M059J (cell line): ENCODE measurements at places on chromosomes 1 and 21.
A peak's percentile ranks its signal among the peaks of the same experiment; 100 is the strongest.

DNA sequence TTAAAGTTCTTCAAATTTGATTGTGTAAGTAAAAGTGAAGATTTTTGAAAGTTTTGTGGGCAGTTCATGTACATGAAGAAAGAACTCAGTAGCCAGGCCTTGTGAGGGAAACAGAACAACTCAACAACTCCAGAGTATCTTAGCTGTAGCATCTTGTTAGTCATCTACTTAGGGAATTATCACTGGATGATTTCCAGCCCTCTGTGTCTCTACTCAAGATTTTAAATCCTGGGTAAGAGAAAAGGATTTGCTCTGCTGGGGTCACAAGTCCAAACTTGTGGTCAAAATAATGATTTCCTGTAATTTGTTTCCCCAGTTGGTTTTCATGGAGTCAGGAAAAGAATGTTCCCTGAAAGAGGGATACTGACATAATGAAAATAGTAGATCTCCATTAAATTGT is 8.2 kb downstream of the OR10T2 start:
- DNase-seq: no peak

DNA sequence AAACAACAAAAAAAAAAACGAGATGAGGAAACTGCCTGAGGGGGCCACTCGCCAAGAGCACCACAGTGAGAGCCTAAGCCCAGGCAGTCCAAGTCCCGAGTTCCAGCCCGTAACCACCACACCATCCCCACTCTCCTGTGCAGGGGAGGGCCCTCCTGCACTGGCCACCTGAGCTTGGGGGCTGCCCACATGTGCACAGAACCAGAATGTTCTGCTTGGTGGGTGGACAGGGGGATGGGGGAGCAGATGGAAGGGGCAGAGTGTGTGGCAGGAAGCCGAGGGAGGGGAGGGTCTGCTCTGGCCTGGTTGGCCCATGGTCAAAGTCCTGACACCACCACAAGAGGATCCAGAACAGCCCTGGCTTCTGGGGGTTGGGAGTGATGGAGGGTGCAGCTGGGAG is 17.6 kb downstream of the ADPRS start:
- DNase-seq: peak; percentile 33

- no peak for DNase-seq
Observed at GRCh38 chr1:205663286-205663936, 16.9 kb downstream of the SLC45A3 start.

DNA sequence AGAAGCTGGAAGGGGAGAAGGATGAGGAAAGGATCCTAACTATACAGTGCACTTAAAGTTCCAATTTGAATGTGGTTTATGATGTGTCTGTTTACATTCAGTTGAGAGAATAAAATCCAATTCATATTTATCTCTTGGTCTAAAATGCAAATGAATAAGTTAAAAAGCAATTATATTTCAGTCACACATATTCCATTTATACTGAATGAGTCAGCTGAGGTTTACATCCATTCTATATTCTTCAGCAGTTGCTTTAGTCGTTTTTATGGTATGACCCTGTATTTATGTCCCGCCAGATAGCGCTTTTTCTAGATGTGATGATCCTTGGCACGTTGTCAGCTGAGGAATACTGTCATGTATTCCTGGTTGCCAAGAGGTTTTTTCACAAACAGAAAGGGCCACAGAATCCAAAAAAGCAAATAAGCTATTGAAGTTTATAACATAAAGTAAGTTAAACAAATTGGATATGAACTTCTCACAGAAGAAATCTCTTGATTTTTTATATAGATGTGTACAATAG is 866.2 kb downstream of the NCAM2 start:
- peak; percentile 10 for DNase-seq

GRCh38 chr1:212561501-212561931 is 47.0 kb upstream of the ATF3 start:
- DNase-seq: peak; percentile 86

DNA sequence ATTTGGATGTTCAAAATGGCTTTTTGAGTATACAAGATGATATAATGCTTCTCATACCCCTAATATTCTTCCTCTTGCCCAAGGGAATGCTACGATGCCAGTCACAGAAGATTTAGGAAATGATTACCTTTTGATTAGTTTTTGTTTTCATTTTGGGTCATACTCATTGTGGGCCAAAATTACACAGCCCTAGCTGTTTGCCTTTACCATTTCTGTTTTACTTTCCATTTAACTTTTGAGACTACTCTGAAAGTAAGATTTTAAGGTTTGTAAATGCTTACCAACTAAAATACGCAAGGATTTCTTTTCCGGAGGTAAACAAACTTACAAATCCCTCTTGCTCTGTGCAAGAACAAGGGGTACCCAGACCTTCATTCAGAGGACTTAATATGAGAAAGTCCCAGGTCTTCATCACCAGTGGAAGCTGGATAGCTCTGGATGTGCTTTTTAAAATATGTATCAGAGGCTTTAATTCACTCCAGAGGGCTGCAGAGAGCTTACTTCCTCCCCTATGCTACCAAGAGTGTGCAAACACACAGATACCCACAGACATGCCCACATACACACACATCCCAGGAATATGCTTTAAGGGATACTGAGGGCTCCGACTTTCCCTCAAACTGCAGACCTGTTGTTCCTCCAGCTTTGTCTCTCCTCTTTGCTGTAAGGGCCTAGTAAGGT is 631.4 kb downstream of the SMYD3 start:
- no peak for DNase-seq

DNA sequence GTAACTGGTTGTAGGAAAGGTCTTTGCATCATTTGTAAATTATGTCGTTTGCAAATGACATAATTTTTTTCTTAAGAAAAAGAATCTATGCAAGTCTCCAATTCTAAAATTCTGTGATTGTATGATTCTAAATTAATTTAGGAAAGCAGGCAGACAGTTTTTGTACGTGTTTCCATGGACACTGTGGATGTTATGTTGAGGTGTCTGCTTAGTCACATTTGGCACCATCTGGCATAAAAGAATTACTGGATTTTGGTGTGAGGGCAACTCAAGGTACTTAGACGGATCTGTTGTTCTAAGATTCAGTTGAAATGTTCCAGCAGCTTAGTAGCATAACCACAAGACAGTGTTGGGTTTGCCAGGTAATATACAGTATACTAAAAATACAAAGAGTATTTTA is 42.5 kb downstream of the C1orf21 start:
- DNase-seq: no peak

DNA sequence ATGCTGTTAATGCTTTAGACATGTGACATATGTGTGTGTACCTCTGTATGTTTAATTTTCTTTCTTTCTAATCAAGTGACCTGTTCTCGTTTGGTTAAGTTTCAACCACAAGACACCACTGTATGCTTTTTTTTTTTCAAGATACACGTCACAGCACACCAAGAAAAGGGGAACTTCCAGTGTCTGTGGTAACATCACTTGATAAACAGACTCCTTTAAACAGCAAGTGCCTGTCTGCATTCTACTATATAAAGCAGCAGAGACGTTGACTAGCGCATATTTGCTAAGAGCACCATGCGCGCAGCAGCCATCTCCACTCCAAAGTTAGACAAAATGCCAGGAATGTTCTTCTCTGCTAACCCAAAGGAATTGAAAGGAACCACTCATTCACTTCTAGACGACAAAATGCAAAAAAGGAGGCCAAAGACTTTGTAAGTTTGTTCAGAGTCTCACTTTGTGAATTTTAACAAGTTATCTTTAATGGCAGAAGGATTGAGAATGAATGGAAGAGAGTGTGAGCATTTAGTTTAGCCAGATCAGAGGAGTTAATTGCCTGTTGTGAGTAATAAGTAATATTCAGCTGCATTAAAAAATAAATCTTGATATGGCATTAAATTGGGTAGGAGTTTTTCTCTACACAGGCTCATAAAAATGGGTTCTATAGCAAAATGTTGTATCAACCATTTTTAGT is at the start of gene RGS1:
Gene RGS1, plus strand, starts transcription at position 275 of the 691 bp plus-strand sequence. Its CDS starts 20 bp downstream, at position 295.
- no peak for DNase-seq

DNA sequence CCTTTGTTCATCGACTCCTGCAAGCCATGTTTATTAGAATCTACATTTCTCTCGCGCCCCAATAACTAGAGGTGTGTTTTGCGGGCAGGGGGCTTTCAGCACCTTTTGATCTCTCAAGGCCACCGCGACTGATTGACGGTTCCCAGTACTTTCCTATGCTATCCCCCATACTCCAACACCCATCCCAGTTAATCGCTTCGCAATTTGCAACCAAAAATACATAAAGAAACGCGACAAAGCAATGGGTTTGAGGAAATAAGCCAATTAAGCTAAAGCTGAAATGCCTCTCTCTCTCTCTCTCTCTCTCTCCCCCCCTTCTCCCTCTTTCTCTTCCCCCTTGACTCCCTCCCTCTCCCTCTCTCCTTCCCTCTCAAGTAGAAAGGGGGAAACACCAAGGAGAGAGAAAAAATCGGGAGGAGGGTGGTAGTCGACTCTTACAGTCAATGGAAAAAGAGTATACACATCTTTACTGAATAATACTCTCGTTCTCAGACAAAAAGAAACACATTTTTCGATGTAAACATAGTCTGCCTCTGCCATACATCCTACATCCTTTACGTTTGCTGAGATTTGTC is 128.0 kb upstream of the DPYD start:
- no peak for DNase-seq

GRCh38 chr1:188986745-188987417 is 1490.8 kb downstream of the BRINP3 start:
- DNase-seq: no peak

DNA sequence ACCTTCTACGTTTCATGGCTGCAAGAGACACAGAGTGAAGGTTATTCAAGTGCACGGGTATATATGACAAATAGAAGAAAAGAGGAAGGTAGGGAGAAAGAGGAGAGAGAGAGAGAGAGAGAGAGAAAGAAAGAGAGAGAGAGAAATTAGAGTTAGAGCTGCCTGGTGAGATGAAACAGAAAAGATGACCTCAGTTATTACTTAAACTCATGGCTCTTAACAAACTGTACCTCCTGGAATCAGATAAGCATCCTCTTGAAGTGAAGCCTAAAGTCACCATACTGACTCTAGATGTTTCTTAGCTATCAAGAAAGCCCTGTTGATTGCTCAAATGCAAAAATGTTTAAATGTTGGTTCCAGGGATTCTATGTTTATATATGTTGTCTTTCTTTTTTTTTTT is 597.7 kb upstream of the ZP4 start:
- no peak for DNase-seq

DNA sequence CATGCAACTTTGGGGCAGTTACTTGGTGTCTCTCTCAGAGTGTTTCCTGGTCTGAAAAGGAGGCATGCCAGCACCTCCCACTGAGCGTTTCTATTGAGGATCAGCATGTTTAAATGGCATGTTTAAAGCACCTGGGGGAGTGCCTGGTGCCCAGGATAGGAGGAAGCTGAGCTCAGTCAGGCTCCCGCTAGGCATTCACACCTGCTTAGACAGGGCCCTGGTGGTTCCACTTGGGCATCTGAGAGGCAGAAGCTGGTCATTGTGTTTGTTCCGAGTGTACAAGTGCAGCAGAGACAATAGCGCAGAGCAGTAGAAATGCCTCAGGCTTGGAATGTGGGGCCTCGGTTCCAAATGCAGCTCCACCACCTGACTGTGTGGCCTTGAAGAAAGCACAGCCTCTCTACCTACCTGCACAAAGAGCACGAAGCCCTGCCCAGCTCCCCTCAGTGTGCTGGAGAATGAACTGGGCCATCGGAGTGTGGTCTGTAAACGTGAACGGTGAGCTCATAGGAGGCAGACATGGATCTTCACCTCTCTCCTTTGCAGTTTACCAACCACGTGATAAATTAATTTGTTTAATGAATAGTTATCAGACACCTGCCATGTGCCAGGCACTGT is 20.3 kb upstream of the TMEM222 start:
- DNase-seq: no peak

DNA sequence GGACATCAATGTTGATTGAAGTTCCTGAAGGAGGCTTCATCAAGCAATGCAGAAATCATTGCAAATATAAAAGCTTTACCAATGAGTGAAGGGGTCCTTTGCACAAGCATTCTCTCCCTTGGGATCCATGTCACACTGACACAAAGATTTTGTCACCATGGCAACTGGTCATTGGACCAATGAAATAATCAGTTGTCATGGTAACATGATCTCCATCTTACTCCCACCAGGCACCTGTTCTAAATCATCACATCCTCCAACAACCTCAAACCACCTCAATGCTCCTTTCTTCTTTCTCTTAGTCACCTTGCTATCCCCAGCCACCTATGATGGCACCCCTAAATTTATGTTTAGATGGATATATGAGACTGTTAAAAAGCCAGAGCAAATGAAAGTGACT is 13.5 kb upstream of the FOXJ3 start:
- DNase-seq: no peak

DNA sequence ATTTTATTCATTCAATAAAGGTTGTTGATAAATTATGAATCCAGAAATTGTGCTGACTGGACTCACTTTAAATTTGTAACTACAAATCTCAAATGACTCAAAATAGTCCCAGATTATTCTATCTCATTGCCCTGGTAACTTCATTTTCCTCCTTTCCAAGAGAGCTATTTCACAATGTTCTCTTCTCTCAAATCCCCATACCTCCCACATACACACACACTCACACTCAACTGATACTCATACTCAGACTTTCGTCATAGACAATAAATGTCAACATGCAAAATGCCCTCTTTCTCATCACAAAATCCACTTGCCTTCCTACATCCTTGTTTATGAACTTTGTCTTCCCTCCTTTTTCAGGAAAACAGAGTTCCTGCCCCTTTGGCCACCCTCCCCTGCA is 33.3 kb downstream of the EXTL2 start:
- DNase-seq: no peak

- DNase-seq: peak; percentile 92
Observed at GRCh38 chr1:155648207-155649147, 38.5 kb downstream of the MSTO1 start.

DNA sequence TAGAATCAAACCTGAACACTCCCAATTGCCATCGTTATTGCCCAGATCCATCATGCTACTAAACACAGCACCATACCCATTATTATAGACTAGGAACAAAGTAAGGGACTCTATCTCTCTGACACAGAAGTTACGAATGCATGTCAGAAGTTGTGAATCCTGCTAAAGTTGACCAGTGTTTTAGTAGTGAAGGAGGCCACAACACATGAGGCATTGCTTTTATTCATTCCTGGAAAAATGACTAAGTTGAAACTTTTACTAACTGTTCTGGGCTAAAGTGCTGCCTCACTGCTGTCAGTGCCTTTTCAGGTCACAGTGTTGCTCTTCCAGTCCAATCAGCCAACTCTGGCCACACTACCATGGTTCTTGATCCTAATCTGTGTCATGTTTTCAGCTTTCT is 911.1 kb downstream of the TTLL7 start:
- no peak for DNase-seq

- no peak for DNase-seq
Observed at GRCh38 chr1:21028520-21029145, 148.1 kb downstream of the EIF4G3 start.

DNA sequence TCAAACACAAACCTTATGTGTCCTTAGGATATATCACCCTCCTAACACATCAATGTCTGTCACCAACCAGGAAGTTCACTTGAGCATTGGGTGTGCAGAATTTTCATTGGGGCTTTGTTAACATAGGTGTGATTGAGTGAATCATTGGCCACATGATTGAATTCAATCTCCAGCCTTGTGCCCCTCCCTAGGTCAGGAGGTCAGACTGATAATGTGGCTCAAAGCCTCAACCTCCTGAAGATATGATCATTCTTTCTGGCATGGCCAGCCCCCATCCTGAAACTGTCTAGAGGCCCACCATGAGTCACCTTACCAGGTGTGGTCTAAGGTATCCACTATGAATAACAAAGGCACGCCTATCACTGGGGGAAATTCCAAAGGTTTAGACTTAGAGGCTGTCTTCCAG is 90.1 kb downstream of the PKN2 start:
- peak; percentile 71 for DNase-seq

GRCh38 chr1:44316231-44316759 is 38.8 kb downstream of the ERI3 start:
- no peak for DNase-seq

GRCh38 chr1:205578780-205579571 is 52.8 kb downstream of the ELK4 start:
- DNase-seq: no peak
